ENCODE measurements at places on chromosomes 3 and 15. TPM values are rescaled to one million over a fixed set of nuclear protein-coding genes. Genes with fewer than 3 reads are reported as not detected.
A peak's percentile ranks its signal among the peaks of the same experiment; 100 is the strongest.

- H3K4me3 ChIP-seq = no peak overlapping the region
- DNase-seq = no peak
- no peaks in the 10 kb centered on the region for H3K36me3 ChIP-seq
- H3K27me3 ChIP-seq = peaks cover 47% of the 10 kb centered on the region
- no peak overlapping the region for H3K27ac ChIP-seq
Measured at GRCh38 chr3:119063471-119063870, 28.8 kb upstream of the IGSF11 start.

DNA sequence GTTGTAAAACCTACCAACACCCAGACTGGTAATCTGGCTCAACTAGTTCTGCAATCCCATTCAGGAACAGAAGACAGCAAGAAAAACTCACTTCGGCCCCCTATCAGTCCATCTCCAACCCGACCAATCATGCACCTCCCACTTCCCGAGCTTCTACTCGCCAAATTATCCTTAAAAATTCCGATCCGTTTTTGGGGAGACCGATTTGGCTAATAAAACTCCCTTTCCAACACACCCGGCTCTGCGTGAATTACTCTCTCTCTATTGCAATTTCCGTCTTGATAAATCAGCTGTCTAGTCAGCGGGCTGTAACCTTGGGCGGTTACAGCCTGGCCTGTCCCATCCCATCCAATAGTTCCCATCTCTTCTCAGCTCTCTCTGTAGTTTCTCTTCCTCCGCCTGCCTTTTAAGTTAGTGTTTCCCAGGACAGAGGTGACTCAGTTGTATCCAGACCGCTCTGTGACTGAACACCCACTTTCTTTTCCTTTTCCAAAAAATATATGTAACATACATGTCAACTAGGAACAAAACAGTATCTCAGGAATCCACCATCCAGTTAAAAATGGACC, 780 bp upstream of the ACAD9 start:
- no peaks in the 10 kb centered on the region for H3K27me3 ChIP-seq
- no peaks in the 10 kb centered on the region for H3K36me3 ChIP-seq
- peak overlapping the region; percentile 99 for H3K4me3 ChIP-seq
- DNase-seq = peak; percentile 13
- H3K27ac ChIP-seq = peak overlapping the region; percentile 74
- H3K4me1 ChIP-seq = peaks cover 36% of the 10 kb centered on the region

- no peaks in the 10 kb centered on the region for H3K27me3 ChIP-seq
- no peak overlapping the region for H3K4me3 ChIP-seq
- DNase-seq = peak; percentile 98
- peak overlapping the region; percentile 92 for H3K27ac ChIP-seq
- H3K36me3 ChIP-seq = no peaks in the 10 kb centered on the region
Measured at GRCh38 chr15:90336705-90337141, 15.4 kb upstream of the ZNF774 start.

DNA sequence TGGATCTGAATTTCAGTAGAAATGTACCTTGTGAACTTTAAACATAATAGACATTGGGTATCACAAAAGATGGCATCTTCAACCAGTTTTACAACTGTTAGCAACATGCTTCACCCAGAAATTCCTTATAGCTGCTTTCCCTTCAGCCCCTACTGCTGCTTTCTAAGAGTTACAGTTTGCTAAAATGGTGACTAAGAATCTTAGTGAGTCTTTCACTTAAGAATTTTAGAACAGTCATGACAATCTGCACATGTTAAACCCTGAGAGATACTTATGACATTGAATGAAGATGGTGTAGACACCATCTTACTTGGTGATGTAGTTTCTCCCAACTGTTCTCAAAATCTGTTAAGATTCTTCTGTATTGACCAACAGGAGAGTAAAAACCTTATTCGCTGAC, 129.7 kb upstream of the UBE2E1 start:
- no peak overlapping the region for H3K4me3 ChIP-seq
- no peaks in the 10 kb centered on the region for H3K27me3 ChIP-seq
- no peaks in the 10 kb centered on the region for H3K36me3 ChIP-seq
- peak; percentile 41 for DNase-seq
- peaks cover 6% of the 10 kb centered on the region for H3K4me1 ChIP-seq

DNA sequence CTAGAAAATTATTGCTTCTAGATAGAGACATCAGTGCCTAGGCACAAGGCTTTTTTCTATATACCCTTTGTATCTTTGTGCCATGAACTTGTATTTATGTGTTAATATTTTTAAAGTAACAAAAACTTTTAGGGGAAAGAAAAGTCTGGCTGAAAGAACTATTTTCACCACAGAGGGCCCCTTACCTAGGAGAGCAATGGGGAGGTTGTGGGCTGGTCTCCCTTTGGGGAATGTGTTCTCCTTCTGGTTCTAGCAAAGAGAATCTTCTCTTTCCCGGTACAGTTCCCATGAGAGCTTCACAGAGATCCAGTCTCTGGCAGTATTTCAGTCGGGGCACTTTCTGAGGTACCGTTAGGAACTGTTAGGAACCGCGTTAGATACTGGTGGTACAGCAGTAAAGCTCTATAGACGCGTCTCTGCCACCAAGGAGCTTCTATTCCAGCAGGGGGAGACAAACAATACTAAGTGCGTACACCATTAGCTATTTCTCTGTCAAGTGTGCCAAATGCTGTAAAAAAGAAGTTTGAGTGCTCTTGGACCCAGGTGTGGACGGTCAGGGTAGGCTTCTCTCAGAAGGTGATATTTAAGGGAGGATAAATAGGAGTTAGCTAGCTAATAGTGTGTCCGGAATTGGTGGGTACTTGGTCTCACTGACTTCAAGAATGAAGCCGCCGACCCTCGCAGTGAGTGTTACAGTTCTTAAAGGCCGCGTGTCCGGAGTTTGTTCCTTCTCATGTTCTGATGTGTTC, 4.6 kb upstream of the EPB42 start:
- DNase-seq = peak; percentile 84
- H3K4me1 ChIP-seq = no peaks in the 10 kb centered on the region
- H3K27me3 ChIP-seq = no peaks in the 10 kb centered on the region

DNA sequence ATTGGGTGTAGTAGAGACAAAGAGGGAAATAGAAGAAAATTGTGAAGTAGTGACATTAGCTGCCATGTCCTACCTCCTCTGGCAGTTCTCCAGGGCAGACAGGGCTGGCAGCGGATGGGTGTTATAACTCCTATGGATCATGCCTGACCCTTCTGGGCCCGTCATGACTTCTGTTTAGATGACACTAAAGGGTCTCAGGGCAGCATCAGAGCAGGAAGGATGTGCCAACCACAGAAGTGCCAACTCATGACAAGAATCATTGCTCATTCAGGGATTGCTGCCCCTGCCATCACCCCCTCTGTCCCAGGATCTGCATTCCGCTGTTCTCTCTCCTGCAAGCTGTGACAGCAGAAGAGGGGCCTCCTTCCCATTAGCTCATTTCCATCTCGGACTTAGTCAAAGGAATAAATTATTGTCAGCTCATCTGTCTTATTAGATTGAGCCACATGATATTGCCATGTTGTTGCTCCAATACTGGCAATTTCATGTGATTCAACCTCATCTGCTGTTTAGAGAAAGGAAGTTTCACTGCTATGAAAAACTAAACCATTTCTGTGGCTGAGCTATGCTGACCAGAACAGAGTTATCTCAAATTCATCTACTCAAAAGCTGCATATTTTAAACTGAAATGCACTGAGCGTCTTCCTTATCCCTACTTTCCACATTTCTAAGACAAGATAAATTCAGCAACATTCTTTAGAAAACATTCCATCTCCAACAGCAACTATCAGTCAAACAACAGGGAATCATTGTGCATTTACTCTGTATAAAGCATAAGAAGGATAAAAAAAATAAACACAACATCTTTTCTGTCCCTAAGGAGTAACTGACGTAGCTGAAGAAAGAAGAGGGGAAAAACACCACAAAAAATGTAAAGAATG, 271.6 kb downstream of the FHIT start:
- H3K36me3 ChIP-seq = no peaks in the 10 kb centered on the region
- no peaks in the 10 kb centered on the region for H3K4me1 ChIP-seq
- H3K4me3 ChIP-seq = no peak overlapping the region
- no peaks in the 10 kb centered on the region for H3K27me3 ChIP-seq
- no peak overlapping the region for H3K27ac ChIP-seq
- DNase-seq = no peak

- H3K27me3 ChIP-seq = no peaks in the 10 kb centered on the region
- peak overlapping the region; percentile 83 for H3K4me3 ChIP-seq
- no peaks in the 10 kb centered on the region for H3K36me3 ChIP-seq
- peak; percentile 46 for DNase-seq
Measured at GRCh38 chr15:83205725-83206324, 1.8 kb downstream of the HDGFL3 start.

GRCh38 chr15:46956456-46956855, 760.8 kb upstream of the SEMA6D start:
- no peaks in the 10 kb centered on the region for H3K27me3 ChIP-seq
- no peak for DNase-seq
- no peak overlapping the region for H3K27ac ChIP-seq
- no peak overlapping the region for H3K4me3 ChIP-seq
- no peaks in the 10 kb centered on the region for H3K4me1 ChIP-seq

GRCh38 chr15:96736384-96736783, 405.9 kb downstream of the NR2F2 start:
- peaks cover 5% of the 10 kb centered on the region for H3K27me3 ChIP-seq
- H3K36me3 ChIP-seq = no peaks in the 10 kb centered on the region
- no peak for DNase-seq

GRCh38 chr3:126016616-126017015, 47.6 kb downstream of the ROPN1B start:
- H3K27me3 ChIP-seq = no peaks in the 10 kb centered on the region
- H3K36me3 ChIP-seq = no peaks in the 10 kb centered on the region
- DNase-seq = no peak
- H3K27ac ChIP-seq = no peak overlapping the region

GRCh38 chr15:25439369-25439836, 579 bp upstream of the UBE3A start:
- no peaks in the 10 kb centered on the region for H3K27me3 ChIP-seq
- peaks cover 29% of the 10 kb centered on the region for H3K4me1 ChIP-seq
- peak overlapping the region; percentile 91 for H3K4me3 ChIP-seq
- H3K36me3 ChIP-seq = peaks cover 8% of the 10 kb centered on the region
- peak overlapping the region; percentile 72 for H3K27ac ChIP-seq

- H3K4me3 ChIP-seq = no peak overlapping the region
- peak; percentile 29 for DNase-seq
- no peak overlapping the region for H3K27ac ChIP-seq
- 0 out of 2 replicates have a peak, but pooled peaks cover 4% of the 10 kb centered on the region for H3K4me1 ChIP-seq
- no peaks in the 10 kb centered on the region for H3K36me3 ChIP-seq
Measured at GRCh38 chr3:188031121-188031520, 122.8 kb upstream of the LPP start.

DNA sequence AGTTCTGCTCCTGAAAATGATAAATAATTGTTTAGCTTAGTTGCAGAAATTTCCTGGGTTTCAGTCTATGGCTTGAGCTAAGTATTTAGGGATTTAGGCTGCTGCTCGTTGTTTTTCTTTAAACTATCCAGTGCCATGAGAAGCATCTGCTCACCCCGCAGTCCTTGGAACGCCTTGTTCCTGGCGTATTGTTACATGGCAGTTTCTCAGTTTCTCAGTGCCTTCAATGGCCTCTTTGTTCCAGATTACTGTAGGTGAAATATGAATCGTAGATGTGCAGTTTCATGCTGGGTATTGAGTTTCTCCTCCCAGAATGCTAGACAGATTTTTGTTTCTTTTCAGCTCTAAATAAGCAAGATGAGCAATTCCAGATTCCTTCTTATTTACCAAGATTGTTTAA, 269.5 kb upstream of the GBE1 start:
- H3K36me3 ChIP-seq = no peaks in the 10 kb centered on the region
- DNase-seq = no peak

GRCh38 chr3:18233987-18234716, 191.0 kb downstream of the SATB1 start:
- no peak overlapping the region for H3K4me3 ChIP-seq
- DNase-seq = no peak
- H3K27ac ChIP-seq = no peak overlapping the region

GRCh38 chr3:196138482-196139254, 56.8 kb upstream of the TFRC start:
- H3K4me3 ChIP-seq = no peak overlapping the region
- no peak overlapping the region for H3K27ac ChIP-seq
- H3K27me3 ChIP-seq = no peaks in the 10 kb centered on the region

GRCh38 chr3:78690766-78691165, 1077.0 kb downstream of the ROBO1 start:
- H3K36me3 ChIP-seq = no peaks in the 10 kb centered on the region
- DNase-seq = no peak
- no peak overlapping the region for H3K4me3 ChIP-seq
- no peaks in the 10 kb centered on the region for H3K27me3 ChIP-seq
- no peak overlapping the region for H3K27ac ChIP-seq
- H3K4me1 ChIP-seq = 0 out of 2 replicates have a peak, but pooled peaks cover 3% of the 10 kb centered on the region

- no peak overlapping the region for H3K4me3 ChIP-seq
- no peaks in the 10 kb centered on the region for H3K4me1 ChIP-seq
- DNase-seq = no peak
Measured at GRCh38 chr15:100234158-100235029, 107.4 kb downstream of the ADAMTS17 start.

DNA sequence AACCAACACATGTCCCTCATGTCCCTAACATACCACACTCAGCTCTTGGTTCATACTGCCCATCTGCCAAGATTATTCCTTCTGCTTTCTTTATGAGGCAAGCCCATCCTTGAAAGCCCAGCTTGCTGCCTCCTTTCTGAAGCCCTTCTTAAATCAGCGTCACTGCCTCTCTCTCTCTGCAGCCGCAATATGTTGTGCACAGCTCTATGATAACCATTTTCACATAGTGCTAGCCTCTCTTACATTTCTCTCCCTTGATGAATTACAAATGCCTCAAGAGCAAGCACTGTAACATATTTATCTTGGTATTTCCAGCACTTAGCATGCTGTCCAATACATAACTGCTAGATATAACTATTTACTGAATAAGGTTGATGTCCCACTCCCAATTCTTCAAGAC, 86.5 kb downstream of the TNIK start:
- no peak overlapping the region for H3K4me3 ChIP-seq
- H3K27me3 ChIP-seq = no peaks in the 10 kb centered on the region
- H3K36me3 ChIP-seq = no peaks in the 10 kb centered on the region

DNA sequence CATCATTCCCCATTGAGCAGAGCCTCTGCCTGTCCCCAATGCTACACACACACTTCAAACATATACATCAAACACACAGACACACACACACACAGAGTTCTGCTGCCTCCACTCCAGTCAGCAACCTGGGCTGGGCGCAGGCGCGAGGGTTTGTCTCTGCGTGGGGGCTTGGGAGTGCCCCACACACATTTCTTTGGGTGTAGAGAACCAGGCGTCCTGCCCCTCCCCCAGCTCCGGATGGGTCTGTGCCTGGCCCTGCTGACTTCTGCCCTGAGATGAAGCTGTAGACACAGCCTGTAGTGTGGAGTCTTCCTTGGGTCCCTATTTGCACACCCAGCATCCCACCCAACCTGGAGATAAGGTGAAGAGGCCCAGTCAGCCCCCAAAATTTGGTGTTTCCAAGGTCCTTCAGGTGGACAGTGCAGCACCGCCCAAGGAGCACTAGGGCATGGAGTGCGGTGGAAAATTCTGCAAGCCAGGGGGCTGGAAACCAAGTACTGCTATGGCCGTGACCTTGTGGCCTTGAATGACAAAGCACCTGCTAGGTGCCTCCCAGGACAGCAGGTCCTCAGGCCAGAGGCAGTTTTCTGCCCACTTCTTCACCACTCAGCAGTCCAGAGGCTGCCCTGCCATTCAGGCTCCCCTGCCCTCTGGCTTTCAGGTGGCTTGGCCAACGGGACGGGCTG, 26.8 kb downstream of the FBXW12 start:
- H3K27ac ChIP-seq = no peak overlapping the region
- no peaks in the 10 kb centered on the region for H3K36me3 ChIP-seq
- no peak overlapping the region for H3K4me3 ChIP-seq
- DNase-seq = no peak

Gene SLC51B
- total RNA-seq = not detected

Gene DNAJB11
- 120 TPM for total RNA-seq

Gene IL17RD
- total RNA-seq = 3.7 TPM

Gene PLSCR5
- total RNA-seq = not detected

Gene SUMF1
- total RNA-seq = 79.1 TPM

Gene C3orf22
- total RNA-seq = not detected

Gene MUC20
- total RNA-seq = 0.69 TPM

Gene LSM3
- total RNA-seq = 22.0 TPM

Gene CLSTN2
- not detected for total RNA-seq

Gene RASL12
- not detected for total RNA-seq

Gene RAD18
- 22.8 TPM for total RNA-seq

All from PC-3 (cell line).